Mammary epithelial cell (primary cell): ENCODE measurements at places on chromosomes 6 and 20.

DNA sequence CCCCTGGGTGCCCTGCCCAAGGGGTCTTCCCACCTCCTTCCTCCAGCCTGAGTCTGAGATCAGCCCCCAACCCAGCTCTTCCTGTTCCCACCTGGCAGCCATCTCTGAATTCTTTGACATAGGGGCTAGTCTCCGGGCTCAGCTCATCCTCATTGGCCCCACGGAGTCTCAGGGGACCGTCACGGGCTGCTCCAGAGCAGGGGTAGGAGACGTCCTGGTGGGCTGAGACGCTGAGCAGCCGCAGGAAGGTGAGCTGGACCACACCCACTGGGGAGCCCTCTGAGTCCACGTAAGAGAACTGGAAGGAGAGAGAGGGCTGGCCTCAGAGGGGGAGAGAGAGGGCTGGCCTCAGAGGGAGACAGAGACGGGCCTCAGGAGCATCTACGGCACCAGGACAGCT lies 28.1 kb downstream of the COL11A2 start:
- no peak for DNase-seq

- DNase-seq: no peak
Observed at GRCh38 chr6:122660296-122660695, 50.1 kb downstream of the PKIB start.

DNA sequence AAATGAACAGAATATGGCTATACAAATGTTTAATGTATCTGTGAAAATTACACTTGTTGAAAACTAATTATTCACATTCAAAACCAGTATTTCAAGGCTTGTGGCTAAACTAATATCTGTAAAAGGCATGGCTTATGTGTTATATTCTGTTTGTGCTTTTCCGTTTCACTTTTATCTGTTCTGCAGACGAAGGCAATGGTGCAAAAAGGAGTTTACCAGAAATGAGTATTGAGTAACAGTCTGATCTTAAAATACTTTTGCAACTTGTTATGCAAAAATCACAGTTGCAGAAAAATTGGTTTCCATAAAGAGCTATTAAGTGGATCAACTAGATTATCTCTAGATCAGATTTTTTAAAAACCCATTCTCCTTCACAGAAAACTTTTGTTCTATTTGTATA lies 9.4 kb upstream of the STX11 start:
- DNase-seq: no peak

GRCh38 chr20:5885866-5886265 lies 64.5 kb downstream of the TRMT6 start:
- no peak for DNase-seq

- DNase-seq: no peak
Observed at GRCh38 chr6:6925391-6926164, 182.2 kb upstream of the RREB1 start.

DNA sequence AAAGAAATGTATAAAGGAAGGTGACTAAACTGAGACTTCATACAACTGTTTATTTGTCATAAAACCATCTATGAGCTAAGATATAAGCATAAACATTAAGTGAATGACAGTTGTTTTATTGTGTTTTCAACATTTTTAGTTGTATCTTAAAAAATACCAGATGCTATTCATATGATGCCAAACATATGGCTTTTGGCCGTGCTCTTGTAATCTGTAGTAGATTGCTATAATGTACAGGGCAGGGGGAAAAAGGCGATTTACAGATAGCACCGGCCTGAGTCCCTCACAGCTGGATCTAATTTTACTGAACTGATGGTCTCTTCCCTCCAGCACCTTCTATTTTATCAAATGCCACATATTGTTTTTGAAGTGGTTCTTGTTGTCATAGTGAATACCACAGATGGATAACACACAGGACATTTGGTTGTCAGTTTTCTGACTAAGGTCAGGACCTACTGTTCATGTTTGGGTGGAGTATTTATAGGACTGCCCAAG lies 48.2 kb downstream of the CENPW start:
- DNase-seq: no peak

DNA sequence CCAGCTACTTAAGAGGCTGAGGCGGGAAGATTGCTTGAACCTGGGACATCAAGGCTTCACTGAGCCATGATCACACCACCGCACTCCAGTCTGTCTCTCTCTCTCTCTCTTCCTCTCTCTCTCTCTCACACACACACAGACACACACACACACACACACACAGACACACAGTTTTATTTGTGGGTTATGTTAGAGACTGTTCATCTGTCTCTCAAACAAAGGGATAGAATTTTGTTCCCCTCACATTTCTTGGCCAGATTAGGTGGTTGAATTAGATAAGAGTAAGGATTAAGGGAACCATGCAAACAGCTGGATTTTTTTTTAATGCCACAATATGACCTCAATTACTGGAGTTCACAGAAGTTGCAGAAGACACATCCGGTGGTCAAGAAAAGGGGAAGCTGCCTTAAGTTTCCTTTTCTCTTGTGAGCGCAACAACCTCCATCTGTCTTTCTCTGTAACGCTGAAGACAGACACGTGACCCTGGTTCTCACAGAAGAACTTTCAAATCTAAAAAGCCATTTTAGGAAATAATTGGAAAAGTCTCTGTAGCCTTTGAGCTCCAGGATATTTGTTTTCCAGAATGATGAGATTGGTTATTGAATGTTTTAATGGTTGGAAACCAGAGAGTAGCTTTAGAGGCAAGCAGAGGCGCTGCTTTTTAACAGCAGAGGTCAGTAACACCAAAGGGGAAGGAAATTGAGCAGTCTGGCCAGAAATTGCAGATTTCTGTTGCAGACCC lies 32.9 kb upstream of the LGSN start:
- peak; percentile 22 for DNase-seq

DNA sequence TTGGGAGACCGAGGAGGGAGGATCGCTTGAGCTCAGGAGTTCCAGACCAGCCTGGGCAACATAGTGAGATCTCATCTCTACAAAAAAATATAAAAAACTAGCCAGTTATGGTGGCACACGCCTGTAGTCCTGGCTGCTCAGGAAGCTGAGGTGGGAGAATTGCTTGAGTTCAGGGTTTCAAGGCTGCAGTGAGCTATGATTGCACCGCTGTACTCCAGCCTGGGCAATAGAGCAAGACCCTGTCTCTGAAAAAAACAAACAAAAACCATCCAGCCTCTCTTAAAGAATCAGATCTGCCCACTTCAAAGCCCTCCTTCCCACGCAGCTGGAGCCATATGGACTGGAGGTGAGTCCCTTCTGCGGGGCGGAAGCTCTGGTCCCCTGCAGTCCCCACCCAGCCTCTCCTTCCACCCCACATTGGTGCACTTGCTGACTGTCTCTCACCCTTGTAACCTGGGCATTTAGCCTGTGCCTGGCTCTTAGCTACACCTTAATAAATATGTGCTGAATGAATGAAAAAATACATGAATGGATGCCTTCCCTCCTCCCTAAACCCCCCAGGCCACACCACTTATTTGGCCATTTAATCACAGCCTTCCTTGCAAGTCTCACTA lies 7.2 kb upstream of the PARD6B start:
- no peak for DNase-seq
